ENCODE measurements at places on chromosomes 13 and 19.

- DNase-seq = no peak
These were observed 204.2 kb upstream of the ARGLU1 start for GRCh38 chr13:106772006-106772601.

DNA sequence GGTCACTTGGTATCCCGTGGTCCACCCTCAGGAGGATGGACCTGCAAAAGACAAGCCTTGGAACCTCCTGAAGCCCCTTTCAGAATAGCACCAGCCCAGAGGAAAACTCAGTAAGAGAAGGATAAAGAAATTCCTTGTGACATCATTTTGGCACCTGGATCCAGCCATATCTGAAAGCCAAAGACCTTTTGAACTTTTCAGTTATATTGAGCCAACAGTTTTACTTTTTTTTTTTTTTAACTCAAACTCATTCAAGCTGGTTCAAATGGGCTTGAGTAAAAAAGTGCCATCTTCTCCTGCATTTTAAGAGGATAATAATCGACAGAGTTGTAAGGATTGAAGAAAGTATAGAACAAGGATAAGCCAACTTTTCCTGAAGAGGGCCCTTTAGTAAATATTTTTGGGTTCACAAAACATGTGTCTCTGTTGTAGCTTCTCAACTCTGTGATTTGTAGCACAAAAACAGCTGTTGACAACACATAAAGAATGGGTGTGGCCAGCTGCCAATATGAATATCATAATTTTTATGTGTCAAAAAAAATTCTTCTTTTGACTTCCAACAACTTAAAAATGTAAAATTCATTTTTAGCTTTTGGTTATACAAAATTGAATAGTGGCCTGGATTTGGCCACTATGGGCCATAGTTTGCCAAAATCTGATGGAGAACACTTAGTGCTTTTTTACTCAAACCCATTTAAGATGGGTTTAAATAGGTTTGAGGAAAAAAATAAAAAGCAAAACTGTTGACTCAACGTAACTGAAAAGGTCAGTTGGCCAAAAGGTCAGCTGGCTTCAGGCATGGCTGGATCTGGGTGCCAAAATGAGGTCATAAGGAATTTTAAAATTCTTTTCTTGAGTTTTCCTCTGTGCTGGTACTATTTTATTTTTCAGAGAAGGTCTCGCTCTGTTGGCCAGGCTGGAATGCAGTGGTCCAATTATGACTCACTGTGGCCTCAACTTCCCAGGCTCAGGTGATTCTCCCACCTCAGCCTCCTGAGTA, 50.7 kb downstream of the ACSBG2 start:
- DNase-seq = no peak

DNA sequence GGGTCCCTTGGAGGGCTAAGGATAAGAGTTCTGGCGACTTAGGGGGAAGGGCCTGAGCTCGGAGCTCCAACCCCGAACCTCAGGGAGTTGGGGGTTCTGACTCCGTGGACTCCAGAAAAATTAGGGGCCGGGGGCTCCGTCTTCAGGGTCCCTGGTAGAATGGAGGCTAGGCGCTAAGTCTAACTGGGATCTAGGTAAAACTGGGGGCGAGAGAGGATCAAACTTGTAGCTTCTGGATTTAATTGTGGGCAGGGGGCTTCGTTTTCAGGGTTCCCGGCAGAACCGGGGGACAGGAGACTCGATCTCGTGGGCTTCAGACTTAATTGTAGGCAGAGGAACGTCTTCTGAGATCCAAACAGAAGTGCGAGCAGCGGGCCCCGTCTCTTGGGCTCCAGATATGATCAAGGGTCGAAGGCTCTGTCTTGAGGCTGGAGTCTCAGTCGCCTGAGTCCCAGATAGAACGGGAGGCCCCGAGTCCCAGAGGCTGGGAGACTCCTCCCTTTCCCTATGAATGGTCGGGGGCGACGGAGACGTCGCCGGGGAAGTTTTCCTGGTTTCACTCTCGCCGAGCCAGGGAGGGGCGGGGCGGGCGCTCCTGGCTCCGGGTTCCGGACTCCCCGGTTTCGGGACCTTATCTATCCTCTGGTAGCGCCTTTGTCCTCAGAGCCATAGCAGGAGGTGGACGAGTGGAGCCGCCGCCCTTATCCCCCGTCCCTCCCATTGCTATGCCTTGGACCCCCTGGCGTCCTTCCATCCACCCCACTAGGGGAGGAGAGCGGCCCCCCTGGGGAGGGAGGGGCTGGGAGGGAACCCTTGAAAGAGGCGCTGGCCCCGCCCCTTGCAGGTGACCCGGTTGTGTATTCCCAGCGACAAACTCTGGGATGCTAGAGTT, 1.3 kb downstream of the NECTIN2 start:
- peak; percentile 77 for DNase-seq

DNA sequence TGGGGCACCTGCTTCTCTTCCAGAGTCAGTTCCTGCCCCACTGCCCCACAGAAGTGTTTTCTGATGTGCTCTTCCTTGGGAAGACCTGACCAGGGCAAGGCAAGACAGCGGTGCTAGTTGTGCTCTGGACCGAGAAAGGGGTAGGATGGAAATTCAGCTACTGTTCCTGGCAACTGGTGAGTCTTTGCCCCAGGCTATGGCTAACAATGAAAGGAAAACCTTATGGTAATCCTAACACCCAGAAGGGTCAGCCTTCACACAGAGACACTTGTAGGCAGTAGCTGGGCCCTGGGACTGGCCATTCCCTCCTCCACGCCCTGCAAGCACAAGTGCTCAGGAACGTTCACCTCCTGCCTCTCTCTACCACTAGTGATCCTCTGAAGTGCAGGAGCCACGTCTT, 9.6 kb upstream of the CYSLTR2 start:
- DNase-seq = no peak

DNA sequence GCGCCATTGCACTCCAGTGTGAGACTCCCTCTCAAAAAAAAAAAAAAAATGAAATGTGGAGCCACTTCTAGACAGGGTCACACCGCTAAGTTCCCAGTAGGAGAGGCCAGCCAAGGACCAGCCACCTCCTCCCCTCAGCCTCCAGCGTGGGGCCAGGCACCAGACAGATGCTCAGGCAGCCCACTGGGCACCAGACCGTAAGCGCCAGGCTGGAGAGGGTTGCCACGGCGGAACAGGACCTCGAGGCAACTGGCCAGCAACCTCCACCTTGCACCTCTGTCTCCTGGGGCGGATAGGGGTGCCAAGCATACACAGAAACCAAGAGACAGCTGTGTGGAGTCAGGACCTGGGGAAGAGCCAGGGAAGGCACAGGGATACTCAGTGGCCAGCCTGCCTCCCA, 3.7 kb downstream of the PEPD start:
- DNase-seq = no peak

DNA sequence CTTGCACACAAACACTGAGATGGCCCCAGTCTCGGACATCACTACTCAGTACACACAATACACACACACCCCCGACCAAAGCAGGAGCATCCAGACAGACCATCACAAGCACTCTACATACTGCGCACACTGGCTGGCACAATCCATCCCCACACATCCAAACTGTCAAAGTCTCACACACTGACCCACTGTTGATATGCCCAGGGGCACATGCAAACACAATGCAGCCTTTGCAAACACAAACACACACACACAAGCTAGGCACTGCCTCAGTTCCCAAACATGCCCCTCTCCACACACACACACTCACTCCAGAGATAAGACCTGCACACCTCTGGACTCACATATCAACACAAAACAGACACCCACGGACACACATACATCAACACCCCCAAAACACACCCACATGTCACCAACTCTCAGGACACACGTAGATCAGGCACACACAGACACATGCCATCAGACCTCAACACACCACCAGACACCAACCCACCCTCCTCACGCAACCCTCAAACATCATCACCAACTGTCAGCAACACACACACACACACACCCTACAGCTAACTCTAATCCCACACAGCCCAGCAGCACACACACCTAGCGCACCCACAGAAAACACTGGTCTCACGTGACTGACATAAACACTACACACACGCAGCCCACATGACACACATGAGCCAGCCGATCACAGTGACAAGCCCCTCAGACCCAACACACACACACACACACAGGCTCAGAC, 1.9 kb downstream of the BBC3 start:
- DNase-seq = no peak

GRCh38 chr19:5053661-5054060, 84.7 kb downstream of the KDM4B start:
- no peak for DNase-seq

- DNase-seq = no peak
These were observed 45.4 kb downstream of the CCL25 start for GRCh38 chr19:8097681-8098567.

- peak; percentile 38 for DNase-seq
These were observed 149.0 kb upstream of the ZNF536 start for GRCh38 chr19:30222992-30223865.

GRCh38 chr19:36182612-36183244, 30.5 kb upstream of the COX7A1 start:
- no peak for DNase-seq

DNA sequence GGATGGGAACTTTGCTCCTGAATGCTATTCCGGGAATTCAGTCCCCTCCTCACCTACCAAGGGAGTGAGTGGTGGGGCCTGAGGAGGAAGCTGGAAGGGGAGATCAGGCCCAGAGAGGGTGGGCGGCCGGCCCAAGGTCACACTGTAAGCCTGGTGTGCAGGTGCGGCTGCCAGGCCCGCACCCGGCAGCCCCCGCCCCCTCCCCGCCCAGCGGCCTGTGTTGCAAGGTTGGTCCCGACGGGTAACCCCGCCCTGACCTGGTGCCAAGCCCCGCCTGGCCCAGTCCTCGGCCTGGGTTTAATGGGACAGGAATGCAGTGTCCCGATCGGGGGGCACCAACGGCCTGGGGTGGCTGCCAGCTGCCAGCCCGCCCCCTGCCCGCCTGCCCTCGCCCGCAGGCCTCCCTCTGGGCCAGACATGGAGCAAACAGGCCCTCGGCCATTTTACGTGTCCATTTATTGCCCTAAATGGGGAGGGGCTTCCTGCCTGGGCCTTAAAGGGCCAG, 5.5 kb downstream of the ZBTB7A start:
- no peak for DNase-seq

DNA sequence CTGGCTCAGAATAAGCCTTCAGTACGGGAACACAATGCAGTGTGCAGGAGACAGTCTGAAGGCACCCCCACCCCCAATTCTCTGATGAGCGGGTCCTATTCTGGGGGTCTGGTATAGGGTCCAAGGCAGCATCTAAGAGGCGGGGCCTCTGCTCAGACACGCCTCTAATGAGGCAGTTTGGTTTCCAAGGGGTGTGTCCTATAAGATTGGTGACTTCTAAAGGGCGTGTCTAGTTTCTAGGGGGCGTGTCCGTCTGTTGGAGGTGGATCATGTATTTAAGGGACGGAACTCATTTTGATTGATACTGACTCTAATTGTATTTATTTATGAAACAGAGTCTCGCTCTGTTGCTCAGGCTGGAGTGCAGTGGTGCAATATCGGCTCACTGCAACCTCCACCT, 8.7 kb downstream of the FIZ1 start:
- DNase-seq = no peak

DNA sequence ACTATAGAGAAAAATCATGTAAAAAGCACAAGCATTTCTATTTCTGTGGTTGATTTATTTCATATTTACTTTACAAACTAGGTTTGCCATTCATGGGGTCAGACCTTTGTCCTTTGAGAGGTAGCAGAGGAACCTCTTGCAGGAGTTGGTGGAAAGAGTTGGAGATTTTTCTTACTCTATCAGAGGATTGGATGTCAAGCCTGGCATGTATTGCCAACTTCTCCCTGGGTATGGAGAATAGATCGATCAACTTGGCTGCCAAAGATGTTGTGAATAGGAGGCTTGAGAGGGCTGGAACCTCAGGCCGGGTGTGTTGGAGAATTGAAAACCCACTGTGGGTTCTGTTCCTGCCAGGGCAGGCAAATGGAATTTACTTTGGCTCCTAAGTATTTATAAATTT, 81.2 kb downstream of the WDFY2 start:
- no peak for DNase-seq

- no peak for DNase-seq
These were observed 272.8 kb downstream of the KLF5 start for GRCh38 chr13:73331556-73331955.

- no peak for DNase-seq
These were observed 748.2 kb upstream of the SLITRK5 start for GRCh38 chr13:86922936-86923335.

DNA sequence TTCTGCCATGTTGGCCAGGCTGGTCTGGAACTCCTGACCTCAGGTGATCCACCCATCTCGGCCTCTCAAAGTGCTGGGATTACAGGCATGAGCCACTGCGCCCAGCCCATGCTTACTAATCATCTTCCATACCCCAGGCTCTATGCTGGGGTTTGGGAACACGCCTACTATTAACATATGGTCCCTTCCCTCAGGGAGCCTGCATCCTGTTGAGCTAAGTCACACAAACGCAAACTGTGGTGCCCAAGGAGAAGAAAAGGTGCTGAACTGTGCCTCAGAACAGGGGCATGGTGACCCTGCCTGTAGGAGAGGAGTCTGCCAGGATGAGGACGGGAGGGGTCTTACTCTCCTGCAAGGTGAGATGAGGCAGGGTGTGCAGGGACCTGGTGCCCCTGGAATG, 5.6 kb downstream of the MICOS13 start:
- DNase-seq = no peak

GRCh38 chr13:46149272-46150133, 32.5 kb downstream of the LCP1 start:
- no peak for DNase-seq

- no peak for DNase-seq
These were observed 71.2 kb upstream of the ADGRE5 start for GRCh38 chr19:14310055-14310454.

DNA sequence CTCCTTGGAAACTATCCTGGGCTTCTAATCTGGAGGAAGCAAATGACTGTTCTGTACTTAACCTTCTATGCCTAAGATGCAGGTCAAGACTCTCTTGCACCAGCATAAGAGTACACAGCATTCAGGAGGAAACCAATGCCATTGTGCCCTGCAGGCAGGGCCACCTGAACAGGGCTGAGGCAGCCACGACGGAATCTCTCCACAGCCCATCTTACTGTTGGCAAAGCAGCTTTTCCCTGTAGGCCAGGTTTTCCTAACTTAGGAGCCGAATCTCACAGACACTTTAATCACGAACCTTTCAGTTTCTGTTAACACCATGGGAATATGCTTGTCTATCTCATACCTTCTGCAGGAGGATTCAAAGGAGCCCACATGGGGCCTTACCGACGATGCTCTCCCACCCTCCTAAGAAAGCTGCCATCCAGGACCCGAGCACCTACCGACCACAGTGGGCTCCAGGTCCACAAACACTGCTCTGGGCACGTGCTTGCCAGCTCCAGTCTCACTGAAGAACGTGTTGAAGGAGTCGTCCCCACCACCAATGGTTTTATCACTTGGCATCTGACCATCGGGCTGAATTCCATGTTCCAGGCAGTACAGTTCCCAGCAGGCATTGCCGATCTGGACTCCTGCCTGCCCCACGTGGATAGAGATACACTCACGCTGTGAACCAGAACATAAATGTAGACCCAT, 2.6 kb downstream of the TUBA3C start:
- no peak for DNase-seq

- DNase-seq = no peak
These were observed 1322.2 kb downstream of the PCDH9 start for GRCh38 chr13:65907666-65908525.

GRCh38 chr13:46124531-46124966, 19.7 kb upstream of the CPB2 start:
- DNase-seq = no peak

Measured in endothelial cell (in vitro differentiated cells).